ENCODE measurements at places on chromosomes 5 and 9.

- no peak for DNase-seq
Measured at GRCh38 chr5:115962565-115963402, 509 bp downstream of the LVRN start.

GRCh38 chr5:531101-531748, 7.0 kb upstream of the SLC9A3 start:
- DNase-seq: peak; percentile 70

GRCh38 chr5:143893638-143894037, 81.7 kb downstream of the HMHB1 start:
- no peak for DNase-seq

GRCh38 chr5:160649304-160649703, 202.7 kb downstream of the ATP10B start:
- peak; percentile 21 for DNase-seq

DNA sequence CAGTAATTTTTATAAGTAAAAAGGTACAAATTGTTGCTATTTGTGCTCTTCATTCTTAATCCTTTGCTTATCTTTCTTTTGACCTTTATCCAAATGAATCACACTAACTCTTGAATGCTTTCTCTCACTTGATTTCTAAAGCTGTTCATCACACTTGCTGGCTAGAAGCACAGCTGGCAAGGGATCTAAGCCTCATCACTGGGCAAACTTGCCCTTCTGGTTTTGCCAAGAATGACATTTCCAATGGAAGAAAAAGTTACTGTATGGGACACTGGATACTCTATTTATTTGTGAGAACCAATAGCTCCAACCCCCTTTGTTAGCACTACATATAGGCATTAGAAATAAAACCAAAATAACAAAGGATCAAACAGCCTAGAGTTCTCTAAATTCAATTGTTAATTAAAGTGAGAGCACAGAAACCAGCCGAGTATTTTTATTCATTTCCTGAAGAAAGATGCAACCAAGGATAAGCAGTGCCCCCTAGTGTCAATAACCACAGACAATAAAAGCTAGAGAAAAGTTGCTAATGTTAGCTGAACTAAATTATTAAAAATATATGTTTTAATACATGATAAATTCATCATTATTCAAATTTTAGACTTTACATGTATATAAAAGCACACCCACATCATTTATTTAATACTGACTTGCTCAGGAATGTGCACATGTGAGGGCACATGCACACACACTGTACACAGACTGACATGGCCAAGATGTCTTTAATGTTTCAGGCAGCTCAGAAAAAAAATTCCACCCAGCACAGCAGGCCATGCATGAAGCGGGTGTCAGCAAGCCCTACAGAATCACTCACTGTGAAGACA, 59.8 kb upstream of the POU5F2 start:
- peak; percentile 59 for DNase-seq

DNA sequence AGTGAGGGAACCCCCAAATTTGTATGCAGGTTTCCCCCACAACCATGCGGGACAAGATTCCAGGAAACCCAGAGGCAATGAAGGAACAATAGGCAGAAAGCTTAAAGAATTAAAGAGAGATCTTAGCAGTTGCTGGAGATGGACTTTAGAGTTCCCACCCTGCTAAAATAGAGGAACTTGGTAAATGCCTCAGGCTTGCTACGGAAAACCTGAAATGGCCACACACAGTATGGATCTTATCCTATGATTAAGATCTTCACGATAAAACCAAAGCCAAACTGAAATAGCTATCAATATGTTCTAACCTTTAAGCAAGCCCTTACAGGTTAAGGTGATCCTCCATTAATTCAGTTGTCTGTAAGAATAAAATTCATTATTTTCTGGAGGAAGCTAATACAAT, 148.3 kb downstream of the RANBP17 start:
- no peak for DNase-seq

DNA sequence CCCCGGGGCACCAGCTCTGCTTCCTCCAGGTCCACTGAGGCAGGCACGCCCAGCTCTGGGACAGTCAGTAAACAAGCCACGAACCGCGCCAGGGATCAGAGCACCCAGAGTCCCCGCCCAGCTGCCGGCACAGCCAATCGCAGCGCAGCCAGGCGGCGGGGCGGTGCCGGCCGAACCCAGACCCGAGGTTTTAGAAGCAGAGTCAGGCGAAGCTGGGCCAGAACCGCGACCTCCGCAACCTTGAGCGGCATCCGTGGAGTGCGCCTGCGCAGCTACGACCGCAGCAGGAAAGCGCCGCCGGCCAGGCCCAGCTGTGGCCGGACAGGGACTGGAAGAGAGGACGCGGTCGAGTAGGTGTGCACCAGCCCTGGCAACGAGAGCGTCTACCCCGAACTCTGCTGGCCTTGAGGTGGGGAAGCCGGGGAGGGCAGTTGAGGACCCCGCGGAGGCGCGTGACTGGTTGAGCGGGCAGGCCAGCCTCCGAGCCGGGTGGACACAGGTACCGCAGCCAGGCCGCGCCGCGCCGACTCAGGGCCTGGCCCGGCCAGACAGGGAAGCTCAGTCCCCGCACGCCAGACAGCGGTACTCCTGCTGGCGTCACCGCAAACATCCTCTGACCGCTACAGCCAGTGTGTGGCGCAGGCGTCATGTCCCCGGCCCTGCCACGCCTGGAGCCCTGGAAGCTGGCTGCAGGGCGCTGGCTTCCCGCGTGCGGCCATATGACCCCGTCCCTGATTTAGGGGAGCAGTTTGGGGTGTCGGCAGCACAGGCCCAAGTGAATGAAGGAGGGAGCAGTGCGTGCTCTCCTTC, at the start of gene CTSL:
CTSL (plus strand) TSS at position 220 of the 810 bp plus-strand sequence. CDS start 1,485 bp downstream, outside the sequence.
- peak; percentile 70 for DNase-seq

GRCh38 chr5:122415030-122415800, 103.2 kb downstream of the SNCAIP start:
- peak; percentile 51 for DNase-seq

GRCh38 chr5:113084402-113085083, 107.9 kb downstream of the DCP2 start:
- DNase-seq: no peak

GRCh38 chr9:31304576-31304975, 1079.9 kb upstream of the ACO1 start:
- DNase-seq: no peak

DNA sequence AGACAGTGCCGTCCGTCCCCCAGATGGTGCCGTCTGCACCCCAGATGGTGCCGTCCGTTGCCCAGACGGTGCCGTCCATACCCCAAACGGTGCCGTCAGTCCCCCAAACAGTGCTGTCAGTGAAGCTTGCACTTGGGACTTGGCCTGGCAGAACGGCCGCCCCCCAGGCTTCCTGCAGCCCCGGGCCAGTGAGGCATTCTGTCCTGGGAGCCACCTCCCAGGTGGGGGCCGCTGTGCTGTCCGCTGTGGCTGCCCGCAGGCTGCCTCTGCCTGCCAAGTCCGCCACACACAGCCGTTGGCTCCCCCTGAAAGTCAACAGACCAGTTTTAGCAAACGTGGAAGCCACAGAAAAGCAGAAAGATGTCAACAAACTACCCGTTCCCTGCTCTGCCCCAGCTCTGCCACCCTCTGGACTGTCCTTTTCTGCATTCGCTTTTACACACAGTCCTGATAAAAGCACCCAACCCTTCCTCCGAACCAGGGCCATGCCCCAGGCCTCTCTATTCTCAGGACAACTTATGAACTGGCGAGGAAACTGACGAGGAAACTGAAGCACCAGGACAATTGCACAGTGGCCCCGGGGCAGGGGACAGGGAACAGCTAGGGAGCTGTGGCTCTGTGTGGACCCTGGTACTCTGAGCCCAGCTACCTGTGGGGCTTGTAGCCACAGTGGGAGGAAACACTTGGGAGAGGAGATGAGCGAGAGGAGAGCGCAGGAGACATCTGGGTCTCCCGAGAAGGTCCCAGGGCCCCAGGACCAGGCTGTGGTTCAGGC, 39.6 kb upstream of the RXRA start:
- DNase-seq: peak; percentile 21

GRCh38 chr5:151917904-151918303, 6.7 kb downstream of the GLRA1 start:
- DNase-seq: no peak

- DNase-seq: no peak
Measured at GRCh38 chr5:91690921-91691320, 307.8 kb upstream of the ARRDC3 start.

DNA sequence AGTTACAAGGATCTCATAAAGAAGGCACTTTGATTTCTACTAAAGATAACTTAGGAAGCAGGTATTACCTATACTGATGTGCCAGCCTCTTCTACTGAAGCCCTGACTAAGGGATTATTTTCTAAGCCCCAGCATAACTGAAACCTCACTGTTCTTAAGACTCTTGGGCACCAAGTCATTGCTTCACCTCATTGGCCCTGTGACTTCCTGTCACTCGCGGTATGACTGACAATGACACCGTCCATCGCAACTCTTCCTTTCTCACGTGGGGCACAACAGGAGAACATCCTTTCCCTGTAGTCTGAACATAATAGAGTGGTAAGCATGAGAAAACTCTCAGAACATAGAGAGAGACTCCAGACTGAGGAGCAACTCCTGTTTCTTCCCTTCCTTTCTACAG, 6.4 kb downstream of the OR2V2 start:
- DNase-seq: no peak

Measured in NB4 (cell line).